Cerebellar nuclear complex (tissue), 1 donor: ENCODE measurements at places on chromosomes 1 and 21.

DNA sequence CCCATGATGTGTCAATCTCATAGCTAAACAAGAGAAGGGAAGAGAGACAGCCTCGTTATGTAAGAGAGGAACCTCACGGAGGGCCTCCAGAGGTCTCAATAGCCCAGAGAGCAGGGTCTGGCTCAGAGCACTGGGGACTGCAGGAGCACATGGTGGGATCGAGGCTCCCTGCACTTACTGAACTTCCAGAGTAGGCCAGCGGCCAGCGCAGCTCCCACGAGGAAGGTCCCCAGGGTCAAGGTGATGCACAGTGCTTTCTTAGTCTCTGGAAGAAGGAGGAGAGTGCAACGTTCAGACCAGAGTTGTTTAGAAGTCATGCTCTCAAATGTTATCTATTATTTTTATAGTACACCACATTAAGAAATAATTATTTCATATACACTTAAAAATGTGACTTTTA is 18.6 kb downstream of the TMPRSS2 start:
- no peak for DNase-seq

- DNase-seq: no peak
These were observed 14.2 kb downstream of the ETV3L start for GRCh38 chr1:157085421-157085820.

GRCh38 chr21:25369524-25370300 is 237.6 kb downstream of the MRPL39 start:
- no peak for DNase-seq

GRCh38 chr1:118621839-118622238 is 366.3 kb downstream of the TBX15 start:
- DNase-seq: no peak

- no peak for DNase-seq
These were observed 133.8 kb downstream of the CNIH3 start for GRCh38 chr1:224749916-224750315.

DNA sequence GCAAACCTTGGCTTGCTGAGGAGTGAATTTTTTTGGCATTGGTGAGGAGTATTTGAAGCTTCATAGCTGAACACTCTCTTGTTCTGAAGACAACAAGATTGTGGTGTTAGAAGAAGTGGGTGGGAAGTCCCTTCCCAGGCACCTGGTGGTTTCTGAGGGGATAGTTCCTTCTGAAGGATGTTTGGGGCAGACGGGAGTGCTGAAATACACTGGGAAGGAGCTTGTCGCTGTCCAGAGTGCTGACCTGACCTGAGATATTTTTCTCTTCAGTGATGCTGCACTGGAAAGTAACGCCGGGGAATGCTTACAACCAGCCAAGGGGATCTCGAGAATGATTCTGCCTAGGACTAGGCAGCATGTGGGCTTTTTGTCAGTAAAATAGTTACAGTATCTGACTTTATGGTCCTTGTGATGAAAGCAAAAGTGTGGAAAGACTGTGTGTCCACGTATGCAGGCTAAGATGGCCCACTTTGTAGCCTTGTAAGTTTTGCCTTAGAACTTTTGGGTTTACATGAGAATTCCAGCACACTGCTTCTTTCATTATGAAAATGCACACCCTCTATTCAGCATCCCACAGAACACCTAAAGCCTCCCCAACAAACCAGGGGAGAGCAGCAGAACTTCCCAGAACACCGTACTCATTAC is 33.1 kb upstream of the NFASC start:
- DNase-seq: no peak

- no peak for DNase-seq
These were observed 1356.3 kb downstream of the KCNT2 start for GRCh38 chr1:195251900-195252299.

GRCh38 chr1:115651391-115651790 is 9.6 kb downstream of the VANGL1 start:
- DNase-seq: no peak

GRCh38 chr21:43994085-43994484 is 18.0 kb upstream of the TRAPPC10 start:
- no peak for DNase-seq

- DNase-seq: no peak
These were observed 98.7 kb upstream of the PDC start for GRCh38 chr1:186559601-186560116.

DNA sequence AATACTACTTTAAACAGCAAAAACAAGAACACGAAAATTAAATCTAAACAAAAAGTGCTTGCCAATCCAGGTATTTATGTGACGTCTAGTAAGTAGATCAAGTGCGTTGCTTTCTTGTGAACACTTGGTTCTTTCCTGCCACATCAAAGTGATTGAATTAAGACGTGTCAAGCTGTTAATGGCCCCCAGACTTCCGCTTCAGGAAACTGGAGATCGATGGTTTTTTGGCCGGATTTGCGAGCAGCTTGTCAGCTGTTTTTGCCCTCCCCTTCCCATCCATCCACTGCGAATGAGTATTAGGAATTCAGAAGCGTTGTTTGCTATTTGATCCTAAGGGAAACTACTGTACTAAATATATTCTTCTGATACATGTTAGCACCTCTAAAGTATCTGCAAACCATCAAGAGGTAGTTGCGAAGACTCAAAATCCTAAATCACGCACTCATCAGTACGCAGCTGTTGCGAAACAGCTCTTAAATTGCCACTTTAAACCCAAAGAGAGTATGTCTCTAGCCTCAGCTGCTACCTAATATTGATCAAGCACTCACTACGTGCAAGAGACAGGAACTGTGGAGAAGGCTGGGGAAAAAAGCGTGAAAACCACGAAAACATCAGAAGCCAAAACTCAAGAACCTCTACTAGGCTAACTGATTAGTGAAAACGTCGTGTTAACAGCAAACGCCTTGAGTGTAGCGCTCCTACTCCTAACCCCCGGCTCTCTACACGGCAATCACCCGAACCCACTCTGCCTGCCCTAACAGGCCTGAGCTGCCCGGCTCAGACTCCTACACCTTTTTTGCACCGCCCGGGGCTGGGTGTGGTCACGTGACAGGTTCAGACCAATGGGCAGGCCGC is 473 bp upstream of the BRDT start:
- DNase-seq: no peak

- no peak for DNase-seq
These were observed 7.7 kb upstream of the MFSD2A start for GRCh38 chr1:39947260-39947659.

GRCh38 chr1:161378014-161378413 is 10.3 kb upstream of the CFAP126 start:
- no peak for DNase-seq

DNA sequence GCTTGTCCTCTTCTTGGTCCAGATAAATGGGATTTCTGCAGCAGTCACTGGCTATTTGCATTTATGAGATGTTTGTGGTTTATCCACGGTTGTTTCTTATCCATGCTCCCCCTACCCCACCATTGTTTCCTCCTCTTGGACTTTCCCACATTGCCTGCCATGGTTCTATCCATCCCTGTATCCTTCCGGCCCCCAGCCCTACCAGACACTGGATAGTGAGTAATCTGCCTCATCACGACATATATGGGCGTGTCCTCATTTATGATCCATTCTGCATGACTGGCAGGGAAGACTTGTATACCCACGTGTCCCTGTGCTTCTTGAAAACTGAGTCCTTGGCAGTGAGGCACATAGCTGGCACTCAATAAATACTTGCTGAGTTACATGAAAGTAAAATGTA is 40.1 kb downstream of the CACNA1S start:
- DNase-seq: no peak

DNA sequence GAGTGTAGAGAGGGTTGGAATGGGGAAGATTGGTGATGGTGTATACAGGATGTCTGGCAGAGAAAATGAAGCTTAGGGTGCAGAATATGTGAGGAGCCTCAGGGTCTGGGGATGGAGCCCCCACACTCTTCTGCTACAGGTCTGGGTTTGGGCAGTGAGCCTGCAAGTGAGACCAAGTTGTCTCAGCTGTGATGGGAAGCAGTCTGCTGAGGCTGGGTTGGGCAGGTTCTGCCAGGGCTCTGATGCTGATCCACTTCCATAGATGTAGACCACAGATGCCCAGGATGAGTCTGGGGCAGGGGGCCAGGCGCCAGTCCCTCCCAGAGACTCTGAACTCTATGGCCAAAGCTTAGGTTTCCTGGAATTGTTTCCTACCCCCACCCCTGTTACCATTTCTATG is 516.9 kb downstream of the PTPRU start:
- no peak for DNase-seq

DNA sequence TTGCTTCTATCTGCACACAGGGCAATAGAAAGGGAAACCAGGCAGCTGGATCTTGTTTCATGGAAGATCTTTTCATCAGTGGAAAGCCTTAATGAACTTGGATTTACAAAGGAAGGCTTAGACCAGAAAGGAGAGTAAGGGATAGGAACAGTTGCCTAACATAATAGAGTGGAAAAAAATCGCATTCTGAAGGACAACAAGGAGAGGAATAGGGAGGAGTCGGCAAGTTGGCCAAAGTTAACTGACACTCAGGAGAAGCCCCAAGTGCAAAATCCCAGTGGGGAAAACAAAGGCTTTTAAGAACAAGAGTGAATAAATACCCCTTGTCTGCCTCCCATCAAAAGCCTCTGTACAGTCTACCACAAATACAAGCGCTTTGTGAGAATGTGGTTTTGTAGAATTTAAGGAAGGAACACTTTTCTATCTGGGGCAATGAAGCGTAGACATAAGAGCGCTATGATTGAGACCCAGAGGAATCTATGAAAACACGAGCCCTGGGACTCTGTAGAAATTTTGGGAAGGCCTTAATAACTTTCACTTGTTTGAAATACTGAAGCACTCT is 74.1 kb downstream of the ZNF648 start:
- DNase-seq: no peak

DNA sequence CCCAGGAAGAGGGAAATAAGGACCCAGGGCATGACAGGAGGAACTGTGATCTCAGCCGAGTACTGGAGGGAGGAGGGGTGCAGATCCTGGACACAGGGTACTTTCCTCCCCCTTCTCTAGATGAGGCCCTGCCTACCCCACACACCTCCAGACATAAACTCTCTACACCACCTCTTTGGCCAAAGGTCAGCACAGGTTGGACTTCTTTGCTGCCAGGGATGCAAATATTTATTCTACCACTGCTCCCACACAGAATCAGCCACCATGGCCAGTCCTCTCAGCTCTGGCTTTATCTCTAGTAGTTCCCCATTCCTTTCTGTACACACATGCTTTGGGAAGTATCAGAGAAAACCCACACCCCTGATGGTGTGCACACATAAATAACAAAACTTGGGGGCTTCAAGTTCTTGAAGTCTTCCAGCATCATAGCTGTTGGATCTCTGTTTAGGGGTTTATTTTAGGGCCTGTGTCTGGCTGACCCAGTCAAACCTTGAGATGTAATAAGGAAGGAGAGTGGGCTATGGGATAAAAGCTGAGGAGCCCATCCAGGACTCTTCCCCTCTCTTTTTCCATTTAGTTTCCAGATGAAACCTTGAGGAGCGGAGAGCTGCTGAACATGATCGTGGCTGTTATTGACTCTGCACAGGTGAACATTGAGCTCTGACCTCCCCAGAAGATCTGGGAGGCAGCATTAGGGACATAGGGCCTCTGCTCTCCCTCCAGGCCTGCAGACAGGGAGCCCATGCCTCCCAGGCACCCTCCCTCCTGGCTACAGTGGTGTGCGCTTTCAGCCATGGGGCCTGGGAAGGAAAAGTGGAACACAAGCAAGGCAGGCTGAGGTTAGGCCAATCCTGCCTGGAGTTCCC is 6.7 kb upstream of the SLC27A3 start:
- DNase-seq: no peak

GRCh38 chr1:28109639-28110038 is 21.2 kb upstream of the EYA3 start:
- DNase-seq: no peak

GRCh38 chr1:229411434-229412055 is 22.3 kb downstream of the ACTA1 start:
- no peak for DNase-seq

DNA sequence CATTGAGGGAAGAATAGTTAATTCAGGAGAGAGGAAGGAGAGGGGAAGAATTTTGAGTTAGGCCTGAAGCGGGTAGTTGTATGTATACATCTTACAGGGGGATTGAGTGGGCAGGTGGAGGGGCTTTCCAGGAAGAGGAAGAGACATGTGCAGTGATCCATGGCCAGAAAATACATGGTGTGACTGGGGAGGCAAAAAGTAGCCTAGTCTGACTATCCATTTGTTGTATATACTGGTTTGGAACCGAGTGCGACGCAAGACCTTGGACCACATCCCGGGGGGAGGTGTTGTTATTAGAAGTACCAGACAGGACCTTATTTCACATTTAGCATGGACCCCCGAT is 158.3 kb downstream of the SDCCAG8 start:
- no peak for DNase-seq

GRCh38 chr21:45809421-45809820 is 165.9 kb downstream of the PCBP3 start:
- DNase-seq: no peak

DNA sequence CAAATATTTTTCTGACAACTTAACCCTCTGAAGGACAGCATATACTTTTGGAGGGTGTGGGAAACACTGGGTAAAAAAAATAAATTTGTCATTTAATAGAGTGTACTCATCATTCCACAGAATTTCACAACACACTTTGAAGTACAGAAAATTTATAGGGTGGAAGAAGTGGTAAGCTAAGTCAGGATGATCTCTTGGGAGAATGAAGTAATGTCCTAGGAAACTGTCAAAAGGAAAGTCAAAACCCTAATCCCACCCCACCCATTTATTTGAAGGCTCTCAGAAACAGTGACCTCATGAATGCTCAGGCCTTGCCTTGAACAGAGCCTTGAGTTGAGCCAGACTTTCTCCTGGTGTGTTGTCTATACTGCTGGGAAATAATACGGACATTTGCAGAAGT is 7.3 kb upstream of the UAP1 start:
- no peak for DNase-seq

DNA sequence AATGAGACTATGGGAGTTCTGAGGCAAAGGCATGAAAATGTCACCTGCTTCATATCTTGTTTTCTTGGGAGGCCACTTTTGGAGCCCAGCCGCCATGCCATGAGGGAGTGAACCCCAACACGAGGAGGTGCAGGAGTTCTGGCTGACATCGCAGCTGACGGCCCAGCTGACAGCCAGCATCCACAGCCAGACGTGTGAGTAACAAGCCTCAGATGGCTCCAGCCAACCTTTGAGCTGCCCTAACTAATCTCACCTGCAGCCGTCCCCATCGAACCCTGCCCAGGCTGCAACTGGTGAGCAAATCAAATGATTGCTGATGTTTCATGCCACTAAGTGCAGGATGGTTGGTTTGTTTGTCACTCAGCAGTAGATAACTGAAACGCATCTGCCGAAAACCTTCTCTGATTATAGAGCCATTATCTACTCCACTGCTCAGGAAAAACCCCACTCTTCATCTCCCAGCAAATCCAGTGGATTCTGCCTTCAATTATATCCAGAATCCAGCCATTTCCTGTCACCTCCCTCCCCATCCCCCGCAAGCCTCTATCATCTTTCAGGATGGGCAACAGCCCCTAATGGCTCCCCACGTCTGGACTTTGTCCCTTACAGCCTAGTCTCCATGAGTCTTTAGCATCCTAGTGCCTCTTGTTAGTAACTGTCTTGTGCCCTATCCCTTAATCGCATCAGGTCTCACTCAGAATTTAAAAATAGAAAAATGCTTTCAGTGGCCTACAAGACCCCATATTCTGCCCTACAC is 18.5 kb upstream of the RAB4A start:
- no peak for DNase-seq
